ENCODE measurements at places on chromosomes 2 and 18.

GRCh38 chr2:187982668-187983067 lies 309.0 kb upstream of the GULP1 start:
- peak; percentile 68 for DNase-seq

GRCh38 chr2:55965966-55966365 lies 42.4 kb upstream of the EFEMP1 start:
- DNase-seq: no peak

GRCh38 chr18:78622907-78623541 lies 356.6 kb upstream of the SALL3 start:
- no peak for DNase-seq

GRCh38 chr18:37391698-37392548 lies 173.7 kb downstream of the CELF4 start:
- no peak for DNase-seq

DNA sequence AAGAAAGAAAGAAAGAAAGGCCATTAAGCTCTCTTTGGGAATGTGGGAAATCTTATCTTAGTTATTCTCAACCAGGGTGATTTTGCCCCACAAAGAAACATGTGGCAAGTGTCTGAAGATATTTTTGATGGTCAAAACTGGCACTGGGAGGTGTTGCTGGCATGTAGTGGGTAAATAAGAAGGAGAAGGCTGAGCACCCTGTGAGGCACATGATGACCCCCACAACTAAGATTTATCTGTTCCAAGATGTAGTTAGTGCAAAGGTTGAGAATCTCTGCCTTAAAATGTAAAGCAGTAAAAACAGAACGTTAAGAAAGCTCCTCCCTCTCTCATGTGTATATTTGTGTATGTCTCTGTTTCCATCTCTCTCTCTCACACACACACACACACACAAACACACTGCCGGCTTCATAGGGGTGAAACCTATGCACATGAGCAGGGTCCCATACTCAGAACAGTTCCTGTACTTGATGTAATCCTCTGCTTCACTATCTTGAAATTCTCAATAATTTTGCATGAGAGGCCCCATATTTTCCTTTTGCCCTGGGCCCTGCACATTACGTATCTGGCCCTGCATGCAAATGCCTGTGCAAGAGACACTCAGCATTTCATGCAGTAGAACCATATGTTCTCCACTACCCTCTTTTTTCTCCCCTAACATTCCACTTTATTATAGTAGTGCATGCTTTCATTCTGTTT lies 94.3 kb downstream of the MREG start:
- no peak for DNase-seq

DNA sequence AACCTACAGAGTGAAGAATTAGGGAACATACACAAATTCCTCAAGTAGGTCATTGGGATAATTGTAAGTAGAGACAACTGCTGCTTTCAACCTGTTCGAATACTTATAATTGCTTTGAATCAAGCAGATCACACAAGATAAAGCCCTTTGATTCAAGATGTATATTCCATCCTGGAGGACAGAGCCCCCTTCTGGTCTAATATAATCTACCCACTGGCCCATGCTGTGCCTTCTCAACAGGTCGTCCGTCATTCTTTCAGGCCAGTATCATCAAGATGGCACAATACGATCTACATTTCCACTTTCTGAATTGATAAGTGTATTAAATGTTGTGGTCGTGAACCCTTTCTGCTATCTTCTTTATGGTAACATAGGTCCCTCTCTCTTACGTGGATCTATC lies 387.0 kb upstream of the CDH19 start:
- DNase-seq: no peak

DNA sequence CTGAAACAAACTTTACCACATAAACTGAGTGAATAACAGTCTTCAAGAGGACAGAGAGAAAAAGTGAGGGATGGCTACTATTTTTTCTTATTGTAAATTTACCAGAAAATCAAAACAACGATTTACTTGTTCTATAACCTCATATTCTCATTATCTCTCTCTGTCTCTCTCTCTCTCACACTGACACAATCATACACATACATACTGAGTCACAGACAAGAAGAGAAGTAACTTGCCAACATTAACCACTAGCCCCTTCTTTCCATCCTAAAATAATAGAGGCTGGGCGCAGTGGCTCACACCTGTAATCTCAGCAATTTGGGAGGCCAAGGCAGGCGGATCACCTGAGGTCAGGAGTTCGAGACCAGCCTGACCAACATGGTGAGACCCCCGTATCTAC lies 18.2 kb downstream of the SATB2 start:
- no peak for DNase-seq

DNA sequence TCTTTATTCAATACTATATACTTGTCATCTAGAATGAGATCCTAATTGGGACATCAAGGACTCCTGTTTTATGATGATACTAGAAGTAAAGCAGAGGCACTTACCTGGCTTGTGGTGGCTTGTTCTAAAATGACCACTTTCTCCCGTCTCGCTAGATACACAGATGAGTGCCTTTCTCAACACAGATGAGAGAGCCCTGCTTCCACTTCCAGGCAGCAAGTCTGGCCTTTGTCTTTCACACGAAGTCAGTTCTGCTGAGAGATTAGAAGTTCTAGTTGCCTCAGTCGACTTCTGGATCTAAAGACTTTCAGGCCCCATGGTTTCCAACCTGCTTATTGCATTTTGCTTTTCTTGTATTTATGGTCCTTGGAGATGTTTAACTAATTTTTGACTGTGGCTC lies 70.3 kb downstream of the PPP1R1C start:
- no peak for DNase-seq

- DNase-seq: no peak
Observed at GRCh38 chr2:195425328-195425727, 231.7 kb upstream of the SLC39A10 start.

DNA sequence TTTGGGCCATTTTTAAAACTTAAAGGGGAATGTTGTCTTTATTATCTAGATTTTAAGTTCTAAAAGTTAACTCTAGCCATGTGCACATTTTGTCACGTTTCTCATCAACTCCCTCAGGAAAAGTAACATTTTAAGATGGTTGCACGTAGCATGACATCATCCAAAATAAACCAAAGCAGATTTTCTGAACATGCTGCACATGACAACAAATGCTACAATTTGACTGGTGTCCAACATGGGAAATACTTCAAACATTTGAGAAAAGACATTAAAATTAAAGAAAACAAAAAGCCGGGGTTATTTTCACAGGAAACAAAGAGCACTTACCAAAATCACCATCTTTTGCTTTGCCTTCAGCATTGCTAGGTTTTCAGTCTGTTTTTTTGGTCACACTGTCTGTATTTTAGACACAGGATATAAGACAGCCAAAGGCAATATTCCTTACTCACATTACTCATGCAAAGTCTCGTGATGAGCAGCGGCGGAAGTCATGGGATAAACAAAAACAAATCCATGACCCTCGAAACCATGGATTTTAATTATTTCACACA lies 51.3 kb upstream of the RND3 start:
- DNase-seq: no peak

DNA sequence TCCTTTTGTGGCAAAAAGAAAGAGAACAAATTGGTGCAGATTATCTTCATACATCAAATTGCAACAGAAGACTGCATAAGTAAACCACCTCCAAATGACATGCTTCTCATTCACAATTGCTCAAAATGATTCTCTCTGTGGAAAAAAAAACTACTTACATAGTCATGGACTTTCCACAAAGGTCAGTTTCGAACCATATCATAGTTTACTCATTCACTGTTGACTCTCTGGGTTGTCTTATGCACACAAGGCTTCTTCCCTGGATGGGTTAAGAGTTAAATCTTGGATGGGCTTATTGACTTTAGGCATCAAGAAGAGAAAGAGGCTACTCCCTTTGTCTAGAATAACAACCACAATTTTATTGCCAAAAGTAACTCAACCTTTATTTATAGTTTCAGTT lies 91.3 kb upstream of the RAB27B start:
- DNase-seq: no peak

DNA sequence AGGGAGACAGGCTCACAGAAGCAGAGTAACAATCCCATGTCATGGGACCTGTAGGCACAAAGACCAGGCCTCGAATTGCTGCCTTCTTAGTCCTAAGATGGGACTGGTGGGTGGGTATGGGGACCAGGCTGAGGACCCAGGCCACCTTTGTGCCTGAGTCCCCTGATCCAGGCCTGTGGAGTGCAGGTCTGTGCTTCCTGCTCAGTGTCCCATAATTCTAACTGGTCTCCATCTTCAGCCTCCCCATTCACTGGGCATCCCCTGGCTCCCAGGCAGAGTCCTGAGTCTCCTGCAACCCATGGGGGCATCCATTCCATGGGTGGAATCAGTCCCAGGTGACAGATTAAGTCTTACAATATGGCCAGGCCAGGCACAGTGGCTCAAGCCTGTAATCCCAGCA lies 83.9 kb downstream of the SMAD7 start:
- DNase-seq: no peak

DNA sequence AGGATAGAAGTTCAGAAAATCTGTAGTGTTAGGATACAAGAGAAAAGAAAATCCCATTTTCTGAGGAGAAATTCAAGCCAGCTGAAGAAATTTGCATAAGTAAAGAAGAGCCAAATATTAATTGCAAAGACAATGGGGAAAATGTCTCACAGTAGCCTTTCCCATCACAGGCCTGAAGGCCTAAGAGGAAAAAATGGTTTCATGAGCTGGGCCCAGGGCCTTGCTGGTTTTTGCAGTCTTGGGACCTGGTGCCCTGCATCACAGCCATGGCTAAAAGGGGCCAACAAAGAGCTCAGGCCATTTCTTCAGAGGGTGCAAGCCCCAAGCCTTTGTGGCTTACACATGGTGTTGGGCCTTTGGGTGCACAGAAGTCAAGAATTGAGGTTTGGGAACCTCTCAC lies 413.6 kb upstream of the CYRIA start:
- DNase-seq: no peak

DNA sequence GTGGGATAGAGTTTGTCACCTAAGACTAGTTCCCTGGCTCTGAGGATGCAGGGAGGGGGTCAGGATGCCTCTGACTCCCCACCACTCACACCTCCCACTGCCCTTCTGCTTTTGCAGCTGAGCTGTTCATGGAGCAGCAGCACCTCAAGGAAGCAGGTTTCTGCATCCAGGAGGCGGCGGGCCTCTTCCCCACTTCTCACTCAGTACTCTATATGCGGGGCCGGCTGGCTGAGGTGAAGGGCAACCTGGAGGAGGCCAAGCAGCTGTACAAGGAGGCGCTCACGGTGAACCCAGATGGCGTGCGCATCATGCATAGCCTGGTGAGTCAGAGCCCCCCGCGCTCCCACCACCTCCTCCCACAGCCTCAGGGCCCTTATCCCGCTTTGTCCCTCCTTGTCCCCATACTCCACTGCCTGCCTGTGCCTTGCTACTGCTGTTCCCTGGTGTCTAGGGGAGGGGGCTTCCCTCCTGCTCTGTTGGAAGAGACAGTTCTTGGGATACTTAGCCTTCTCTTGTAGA lies 94.4 kb downstream of the STPG4 start:
- DNase-seq: no peak

DNA sequence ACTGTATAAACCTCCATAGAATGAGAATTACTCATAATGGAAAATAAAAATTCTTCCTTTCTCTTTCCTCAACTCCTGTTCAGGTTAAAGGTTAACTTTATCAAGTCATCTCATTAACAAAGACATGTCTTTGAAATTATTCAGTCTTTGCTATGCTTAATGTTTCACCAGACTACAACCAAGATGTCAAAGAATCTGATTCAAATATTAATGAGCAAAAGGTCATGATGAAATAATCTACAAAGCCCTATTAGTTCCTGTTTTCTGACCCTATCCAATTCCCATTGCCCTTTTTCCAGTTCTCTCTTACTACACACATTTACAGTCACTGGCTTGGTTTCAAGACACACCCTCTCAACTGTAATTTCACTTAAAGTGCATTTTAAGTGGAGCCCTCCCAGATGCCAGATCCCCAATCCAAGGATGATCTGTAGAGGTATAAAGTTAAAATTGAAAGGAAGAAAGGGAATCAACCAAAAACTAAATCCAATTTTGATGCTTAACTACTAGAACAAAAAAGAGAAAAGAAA lies 246.9 kb upstream of the CYP26B1 start:
- no peak for DNase-seq

DNA sequence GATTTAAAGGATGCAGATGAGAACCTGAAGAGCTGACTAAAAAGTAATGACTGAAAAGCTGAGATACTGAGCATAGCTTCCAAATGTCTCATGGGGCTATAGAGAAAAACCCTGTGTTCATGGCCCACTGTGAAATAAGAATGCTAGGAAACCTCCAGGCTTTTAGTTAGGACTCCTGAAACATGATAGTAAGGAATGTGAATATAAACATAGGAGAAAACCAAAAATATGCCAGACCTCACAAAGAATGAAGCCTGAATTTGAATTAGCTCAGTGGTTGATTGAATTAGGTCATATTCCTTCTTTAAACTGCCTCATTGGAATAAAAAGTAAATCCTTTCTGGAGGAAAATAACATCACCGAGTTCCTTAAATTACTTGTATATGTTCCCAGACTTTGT lies 194.5 kb upstream of the NXPH2 start:
- DNase-seq: no peak

GRCh38 chr2:201057715-201058248 lies 13.7 kb downstream of the HYCC2 start:
- peak; percentile 8 for DNase-seq

DNA sequence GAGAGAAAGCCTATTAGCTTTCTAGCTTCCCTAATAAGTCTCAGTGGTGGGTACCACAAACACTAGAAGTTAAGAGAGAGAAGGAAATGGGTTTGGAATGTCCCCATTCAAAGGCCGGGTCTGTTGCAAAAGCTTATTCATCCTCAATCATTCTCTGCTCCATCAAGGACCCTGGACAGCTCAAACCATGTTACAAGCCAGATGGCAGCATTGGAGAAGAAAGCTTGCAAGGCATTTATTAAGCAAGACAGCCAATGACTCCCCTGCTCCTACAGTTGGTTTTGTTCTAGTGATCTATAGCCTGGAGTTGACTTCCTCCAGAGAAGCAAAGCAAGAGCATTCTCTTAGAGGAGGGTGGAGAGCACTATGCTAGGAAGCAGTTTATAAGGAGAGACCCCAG lies 86.9 kb upstream of the LMAN1 start:
- no peak for DNase-seq

Data from suppressor macrophage (primary cell).